ENCODE measurements at places on chromosomes 3 and 15.

DNA sequence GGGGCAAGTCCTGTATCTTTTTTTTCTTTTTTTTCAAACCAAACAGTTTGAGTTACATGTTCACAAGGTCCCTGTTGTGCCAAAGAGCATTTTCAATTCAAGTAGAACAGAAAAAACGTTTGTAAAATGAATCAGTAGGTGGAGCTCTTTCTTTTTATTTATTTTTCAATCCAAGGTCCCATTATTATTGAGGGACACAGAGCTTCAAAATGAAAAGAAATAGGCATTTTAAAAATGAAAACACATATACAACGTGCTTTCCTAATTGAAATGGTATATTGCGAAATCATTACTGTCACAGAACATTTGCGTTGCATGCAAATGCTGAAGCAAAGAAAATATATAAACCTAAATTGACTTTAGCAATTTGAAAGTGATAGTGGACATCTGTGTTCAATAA, 711.0 kb downstream of the MECOM start:
- DNase-seq, result peak; percentile 57

- DNase-seq, result peak; percentile 66
Measured at GRCh38 chr15:62822228-62822627, 220.3 kb upstream of the TPM1 start.

GRCh38 chr3:143888846-143889245, 40.6 kb upstream of the SLC9A9 start:
- no peak for DNase-seq

GRCh38 chr15:80999623-81000036, 1.1 kb upstream of the TLNRD1 start:
- peak; percentile 63 for DNase-seq

DNA sequence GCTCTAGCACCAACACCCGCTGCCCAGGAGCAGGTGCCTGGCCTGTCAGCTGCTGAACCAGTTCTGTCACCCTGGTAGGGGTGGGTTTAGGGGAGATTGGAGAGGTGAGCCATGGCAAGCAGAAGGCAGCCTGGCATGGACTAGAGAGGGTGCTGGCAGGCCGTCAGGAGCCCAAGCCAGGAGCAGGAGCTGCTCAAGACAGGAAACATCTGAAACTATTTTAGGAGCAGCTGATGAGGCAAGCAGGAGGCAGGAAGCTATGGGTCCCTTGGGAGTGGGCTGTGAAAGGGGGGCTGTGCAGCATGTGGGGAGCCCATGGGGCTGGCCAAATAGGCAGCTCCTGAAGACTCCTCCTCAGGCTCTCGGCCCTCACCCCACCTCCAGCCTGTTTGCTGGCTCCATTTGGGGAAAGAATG, 2.3 kb downstream of the INKA1 start:
- no peak for DNase-seq

DNA sequence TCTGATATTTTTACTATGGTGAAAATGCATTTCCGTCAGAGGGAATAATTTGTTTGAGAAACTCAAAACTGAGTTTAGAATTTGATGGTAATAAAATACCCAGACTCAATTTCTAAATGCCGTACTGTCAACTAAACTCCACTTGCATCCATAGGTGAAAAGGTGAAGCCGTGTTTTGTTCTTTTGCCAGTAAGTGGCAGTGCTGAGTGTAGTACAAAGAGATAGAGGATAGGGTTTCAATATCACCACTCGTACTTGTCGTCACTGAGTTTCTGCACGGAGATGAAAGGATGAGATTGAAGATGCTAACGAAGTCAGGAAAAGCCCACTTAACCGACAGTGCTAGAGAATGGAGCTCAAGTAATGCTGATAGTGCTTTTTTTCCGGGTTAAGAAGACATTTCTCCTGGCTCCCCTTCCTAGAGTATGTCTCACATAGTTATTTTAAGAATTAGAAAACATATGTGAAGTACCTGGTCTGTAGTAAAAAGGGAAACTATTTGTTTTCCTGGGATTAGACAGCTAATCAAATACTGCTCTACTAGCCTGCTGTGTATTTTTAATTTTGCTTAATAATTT, 345.1 kb downstream of the IL5RA start:
- peak; percentile 34 for DNase-seq

- peak; percentile 29 for DNase-seq
Measured at GRCh38 chr15:95152741-95153140, 921.4 kb downstream of the MCTP2 start.

- no peak for DNase-seq
Measured at GRCh38 chr3:62805106-62805505, 70.1 kb downstream of the CADPS start.

GRCh38 chr3:99066863-99067262, 165.4 kb upstream of the DCBLD2 start:
- no peak for DNase-seq

- DNase-seq, result no peak
Measured at GRCh38 chr15:78003539-78004008, 73.9 kb downstream of the TBC1D2B start.

GRCh38 chr3:126859415-126860246, 123.3 kb upstream of the PLXNA1 start:
- no peak for DNase-seq

DNA sequence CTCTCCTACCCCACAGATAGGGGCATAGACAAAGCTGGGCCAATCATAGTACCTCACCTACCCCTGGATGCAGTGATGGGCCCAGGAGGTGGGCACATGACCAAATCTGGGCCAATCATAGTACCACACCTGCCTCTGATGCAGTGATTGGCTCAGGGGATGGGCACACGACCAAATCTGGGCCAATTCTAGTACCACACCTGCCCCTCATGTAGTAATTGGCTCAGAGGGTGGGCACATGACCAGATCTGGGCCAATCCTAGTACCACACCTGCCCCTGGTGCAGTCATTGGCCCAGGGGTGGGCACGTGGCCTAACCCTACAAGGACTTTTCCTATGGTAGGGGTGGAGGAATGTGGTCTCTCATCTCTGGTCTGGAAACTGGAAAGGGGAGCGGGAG, 56.9 kb upstream of the MEF2A start:
- DNase-seq, result no peak

- DNase-seq, result no peak
Measured at GRCh38 chr3:138492980-138493675, 58.7 kb downstream of the ESYT3 start.

DNA sequence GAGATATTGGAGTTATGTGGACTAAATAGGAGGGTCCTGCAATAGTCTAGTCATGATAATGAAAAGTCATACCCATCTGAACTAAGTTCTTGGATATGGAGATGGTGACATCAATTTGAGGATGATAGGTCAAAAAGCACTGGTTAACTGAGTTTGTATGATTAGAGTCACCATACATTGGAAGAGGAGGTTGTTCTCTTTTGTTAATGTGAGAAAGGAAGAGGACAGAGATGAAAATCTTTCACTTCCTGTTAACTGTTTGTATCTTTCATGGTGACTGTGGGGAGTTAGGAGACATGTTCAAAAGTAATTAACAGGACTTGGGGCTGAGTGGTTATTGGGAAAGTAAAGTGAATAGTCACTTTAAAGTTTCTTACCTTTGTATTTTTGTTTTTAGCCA, 11.1 kb downstream of the TMEM62 start:
- DNase-seq, result no peak

DNA sequence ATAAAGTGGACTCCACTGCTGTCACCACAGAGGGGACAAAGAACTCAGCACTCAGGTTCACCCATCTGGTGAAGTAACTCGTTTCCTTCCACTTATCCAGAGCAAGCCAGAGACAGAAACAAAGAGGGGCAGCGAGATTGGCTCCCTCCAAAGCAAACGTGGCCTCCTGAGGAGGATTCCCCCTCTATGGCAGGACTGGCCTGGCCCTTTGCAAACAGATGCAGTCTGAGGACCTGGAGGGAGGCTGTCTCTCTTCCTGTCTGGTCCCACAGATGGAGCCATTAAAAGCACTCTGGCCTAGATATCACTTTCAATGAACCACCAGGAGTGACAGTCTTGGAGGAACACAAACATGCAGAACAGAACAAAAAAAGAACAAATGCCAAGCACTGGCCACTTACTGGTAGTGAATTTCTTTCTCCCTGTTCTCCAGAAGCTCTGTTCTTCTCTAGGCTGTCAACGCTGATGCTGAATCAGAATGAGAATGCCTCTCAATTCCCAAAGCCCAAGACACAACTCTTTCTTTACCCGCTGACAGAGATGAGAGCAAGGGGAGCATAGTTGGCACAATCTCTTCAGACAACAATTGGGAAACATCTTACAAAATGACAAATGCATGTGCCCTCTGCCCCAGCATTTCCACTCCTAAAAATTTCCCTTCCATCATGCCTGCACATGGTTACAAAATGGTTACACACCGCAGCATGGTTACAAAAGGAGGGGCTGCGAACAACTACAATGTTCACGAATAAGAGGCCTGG, 14.3 kb downstream of the KLHL25 start:
- no peak for DNase-seq

DNA sequence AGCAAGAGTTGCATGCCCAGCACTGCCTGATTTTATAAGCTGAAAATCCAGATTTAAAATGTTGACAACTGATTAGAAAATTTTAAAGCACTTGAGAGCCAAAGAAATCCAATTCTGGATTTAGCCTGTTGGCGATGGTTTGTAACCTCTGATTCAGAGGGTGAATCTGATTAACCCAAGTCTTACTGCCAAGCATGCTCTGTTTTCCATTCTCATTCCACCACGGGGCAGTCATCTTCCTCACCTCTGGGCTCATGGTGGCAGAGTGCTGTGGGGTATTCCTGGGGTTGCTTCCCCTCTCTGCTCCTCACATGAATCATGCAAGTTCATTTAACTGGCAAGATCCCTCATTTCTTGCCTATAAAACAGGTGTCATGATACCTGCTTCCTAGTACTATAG, 342.2 kb downstream of the EPHB1 start:
- peak; percentile 23 for DNase-seq

GRCh38 chr15:90529371-90530249, at the start of gene CRTC3:
TSS of gene CRTC3 (plus strand) at chr15:90529923. CDS start at chr15:90530072, 149 bp downstream.
- DNase-seq, result peak; percentile 61

DNA sequence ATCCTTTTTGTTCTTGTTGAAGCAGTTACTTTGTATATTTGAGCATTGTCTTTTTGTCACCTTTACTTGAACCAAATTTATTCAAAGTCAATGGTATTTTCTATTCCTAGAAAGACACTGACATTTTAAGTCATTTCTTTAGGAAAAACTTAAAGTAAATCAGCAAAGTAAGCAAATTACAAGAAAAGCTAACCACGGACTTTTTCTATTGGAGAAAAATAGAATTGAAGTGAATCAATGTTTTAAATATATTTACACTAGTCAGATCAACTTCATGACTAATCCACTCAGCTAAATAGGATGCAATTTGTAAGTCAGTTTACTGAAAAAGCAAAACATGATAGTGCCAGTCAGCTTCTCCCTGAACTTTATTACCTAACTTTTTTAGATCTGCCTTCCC, 733.8 kb upstream of the ALCAM start:
- no peak for DNase-seq

GRCh38 chr15:92565351-92566125, 90.0 kb downstream of the FAM174B start:
- no peak for DNase-seq

DNA sequence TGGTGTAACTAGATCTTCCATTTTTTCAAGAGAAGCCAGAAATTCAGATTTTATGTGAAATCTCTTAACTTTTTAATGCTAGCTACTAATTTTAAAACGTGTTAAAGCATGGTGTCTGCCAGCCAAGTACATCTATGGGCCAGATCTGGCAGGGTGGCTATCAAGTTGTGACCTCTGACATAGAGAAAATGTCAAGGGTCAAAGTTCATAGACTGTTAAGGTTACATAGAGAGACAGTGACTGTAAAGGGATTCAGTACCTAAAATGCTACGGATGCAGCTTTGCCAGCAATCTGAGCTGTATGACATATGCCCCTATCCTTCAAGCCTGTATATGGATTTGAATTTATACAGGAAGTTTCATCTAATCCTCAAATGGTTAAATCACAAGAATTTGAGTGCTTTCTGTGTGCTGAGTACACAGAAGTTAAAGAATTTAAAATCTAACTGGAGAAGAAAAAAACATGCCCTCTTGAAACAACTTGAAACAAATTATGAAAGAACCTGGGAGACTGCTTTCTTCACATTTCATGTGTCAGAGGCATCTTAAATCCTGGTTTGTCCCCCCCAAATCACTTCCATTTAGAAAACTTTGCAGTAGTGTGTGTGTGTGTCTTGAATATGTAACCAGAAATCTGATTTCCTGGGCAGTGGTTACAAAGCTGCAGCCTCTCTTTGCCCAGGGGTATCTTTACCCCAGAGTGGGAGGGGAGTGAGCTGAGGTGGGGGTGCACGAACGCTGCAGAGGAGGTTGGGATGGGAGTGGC, 895 bp upstream of the ARHGAP31 start:
- DNase-seq, result no peak

DNA sequence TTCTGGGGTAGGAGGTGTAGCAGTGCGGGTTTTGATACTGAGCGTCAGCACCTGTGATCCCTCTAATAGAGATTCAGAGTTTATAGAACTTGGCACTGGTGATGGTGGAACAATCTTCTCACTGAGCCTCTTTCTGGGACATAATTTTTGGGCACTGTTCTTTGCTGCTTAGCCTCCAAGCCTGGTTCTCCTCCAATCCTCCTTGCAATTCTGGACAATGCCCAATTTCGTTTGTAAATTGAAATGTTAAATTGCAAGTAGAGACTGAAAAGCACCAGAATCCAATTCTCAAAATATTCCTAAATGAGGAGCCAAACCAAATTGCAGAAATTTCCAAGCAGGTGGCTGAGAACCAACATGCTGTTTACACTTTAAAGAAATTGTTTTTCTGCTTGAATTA, 149.8 kb upstream of the ABI3BP start:
- DNase-seq, result no peak

GRCh38 chr15:66884115-66884622, 181.2 kb upstream of the SMAD3 start:
- no peak for DNase-seq

DNA sequence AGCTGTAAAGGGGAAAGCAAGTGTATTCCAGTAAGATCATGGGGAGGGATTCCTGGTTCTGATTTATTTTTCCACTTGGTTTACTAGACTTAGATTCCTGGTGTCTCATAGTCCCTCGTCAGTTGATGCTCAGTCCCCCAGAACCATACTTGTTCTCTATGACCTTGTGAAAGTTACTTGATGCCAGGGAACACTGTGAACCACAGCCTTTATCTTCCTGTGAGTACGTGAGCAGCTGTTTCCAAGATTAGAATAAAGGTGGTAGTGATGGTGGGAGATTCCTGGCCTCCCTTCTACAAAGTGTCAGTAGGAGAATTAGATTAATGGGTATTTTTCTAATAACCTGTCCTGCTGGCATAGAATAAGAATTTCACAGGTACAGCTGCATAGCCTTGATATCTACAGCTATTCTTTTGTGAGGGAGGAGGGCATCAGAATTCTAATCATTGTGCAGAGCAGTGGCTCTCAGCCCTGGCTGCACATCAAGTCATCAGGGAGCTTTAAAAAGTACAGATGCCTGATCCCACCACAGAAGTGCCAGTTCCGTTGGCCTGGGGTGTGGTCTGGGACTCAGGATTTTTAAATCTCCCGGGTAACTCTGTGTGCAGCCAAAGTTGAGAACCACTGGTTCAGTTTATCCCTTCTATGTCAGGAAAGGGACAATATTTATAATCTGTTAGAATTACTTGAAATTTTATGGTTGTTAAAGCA, 20.0 kb downstream of the GPD1L start:
- DNase-seq, result no peak
